Gastrocnemius medialis (tissue), 4 donors: ENCODE measurements at places on chromosomes 12 and 14. TPM values are rescaled to one million over a fixed set of nuclear protein-coding genes. Genes with fewer than 3 reads are reported as not detected.
A peak's percentile ranks its signal among the peaks of the same experiment; 100 is the strongest.

- no peaks in the 10 kb centered on the region for H3K27me3 ChIP-seq
- no peak overlapping the region for H3K27ac ChIP-seq
- H3K4me3 ChIP-seq = no peak overlapping the region
- H3K4me1 ChIP-seq = peaks cover 11% of the 10 kb centered on the region
- DNase-seq = no peak
These were observed 309.2 kb upstream of the KITLG start for GRCh38 chr12:88889326-88890110.

ERP27 gene
- total RNA-seq = 0.42 TPM

- no peak overlapping the region for H3K27ac ChIP-seq
- H3K36me3 ChIP-seq = no peaks in the 10 kb centered on the region
- H3K4me3 ChIP-seq = no peak overlapping the region
- no peak for DNase-seq
- H3K27me3 ChIP-seq = no peaks in the 10 kb centered on the region
These were observed 50.2 kb downstream of the RAB35 start for GRCh38 chr12:120066341-120066740.

GRCh38 chr12:6699259-6699988 is 1.2 kb downstream of the PIANP start:
- H3K4me1 ChIP-seq = no peaks in the 10 kb centered on the region
- no peaks in the 10 kb centered on the region for H3K36me3 ChIP-seq
- peaks cover 95% of the 10 kb centered on the region for H3K27me3 ChIP-seq
- DNase-seq = no peak
- H3K27ac ChIP-seq = no peak overlapping the region

TAS2R13 gene
- total RNA-seq = 3.8 TPM

TOGARAM1 gene
- 6.3 TPM for total RNA-seq

- H3K27me3 ChIP-seq = no peaks in the 10 kb centered on the region
- no peaks in the 10 kb centered on the region for H3K36me3 ChIP-seq
- H3K4me1 ChIP-seq = no peaks in the 10 kb centered on the region
- H3K4me3 ChIP-seq = no peak overlapping the region
- no peak overlapping the region for H3K27ac ChIP-seq
- DNase-seq = no peak
These were observed 15.6 kb downstream of the CCER1 start for GRCh38 chr12:90939382-90939781.

PYGL gene
- total RNA-seq = 6.6 TPM

- peak overlapping the region; percentile 74 for H3K27ac ChIP-seq
- DNase-seq = no peak
- no peaks in the 10 kb centered on the region for H3K36me3 ChIP-seq
- H3K4me1 ChIP-seq = peaks cover 11% of the 10 kb centered on the region
These were observed 1.2 kb upstream of the LRRK2 start for GRCh38 chr12:40223646-40224045.

USP15 gene
- total RNA-seq = 93.6 TPM

GRCh38 chr14:77339407-77339806 is 18.6 kb downstream of the GSTZ1 start:
- no peak overlapping the region for H3K27ac ChIP-seq
- H3K4me3 ChIP-seq = no peak overlapping the region
- peaks cover 7% of the 10 kb centered on the region for H3K4me1 ChIP-seq
- H3K36me3 ChIP-seq = peaks cover 8% of the 10 kb centered on the region
- no peak for DNase-seq
- no peaks in the 10 kb centered on the region for H3K27me3 ChIP-seq

- no peak overlapping the region for H3K27ac ChIP-seq
- no peak overlapping the region for H3K4me3 ChIP-seq
- H3K36me3 ChIP-seq = no peaks in the 10 kb centered on the region
- no peaks in the 10 kb centered on the region for H3K27me3 ChIP-seq
- H3K4me1 ChIP-seq = no peaks in the 10 kb centered on the region
These were observed 144.3 kb downstream of the BCL11B start for GRCh38 chr14:99127651-99128167.

DNA sequence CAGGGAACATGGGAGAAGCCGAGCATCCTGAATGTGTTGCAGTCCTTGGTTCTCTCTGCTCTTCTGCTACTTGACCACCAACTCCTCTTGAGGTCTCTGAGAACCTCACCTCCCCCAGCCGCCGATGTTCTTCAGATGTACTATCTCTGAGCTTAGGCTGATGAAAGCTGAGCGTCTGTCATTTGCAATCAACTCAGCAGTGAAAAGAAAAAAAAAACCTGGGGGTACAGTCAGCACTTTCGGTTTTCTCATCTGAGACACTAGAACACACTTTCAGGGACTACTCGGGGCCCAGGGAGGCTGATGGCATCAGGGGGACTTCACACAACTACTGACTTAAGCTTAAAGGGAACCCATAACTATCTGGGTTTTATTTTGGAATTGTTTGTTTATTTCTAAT is 9.6 kb upstream of the FLVCR2 start:
- no peak overlapping the region for H3K27ac ChIP-seq
- no peak for DNase-seq
- no peaks in the 10 kb centered on the region for H3K27me3 ChIP-seq

CDCA4 gene
- total RNA-seq = 2.2 TPM

GRCh38 chr12:3553221-3553620 is 62.2 kb downstream of the PRMT8 start:
- no peaks in the 10 kb centered on the region for H3K36me3 ChIP-seq
- H3K27me3 ChIP-seq = no peaks in the 10 kb centered on the region
- H3K27ac ChIP-seq = no peak overlapping the region
- DNase-seq = no peak

DNA sequence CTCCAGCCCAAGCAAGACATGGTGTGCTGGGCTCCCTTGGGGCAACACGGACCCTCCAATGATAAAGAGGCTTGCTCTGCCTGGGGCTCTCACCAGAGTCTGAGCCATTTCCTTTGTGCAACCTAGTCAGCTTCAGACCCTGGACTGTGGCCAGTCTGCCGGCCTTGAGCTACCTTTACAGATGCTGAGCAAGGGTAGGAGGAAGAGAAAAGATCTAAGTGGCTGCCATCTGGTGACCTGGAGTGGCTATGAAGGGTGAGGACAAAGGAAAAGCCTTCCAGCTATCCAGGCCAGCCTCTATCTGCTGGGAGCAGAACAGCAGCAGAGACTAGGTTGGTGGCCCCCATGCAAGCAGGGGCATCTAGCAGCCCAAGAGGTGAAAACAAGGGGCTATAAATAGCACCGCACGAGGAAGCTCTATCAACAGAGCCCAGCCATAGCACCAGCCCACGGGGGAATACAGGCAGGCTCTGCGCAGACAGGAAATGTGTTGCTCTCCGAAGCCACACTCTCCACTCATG is 230.1 kb downstream of the FOXN3 start:
- no peak overlapping the region for H3K4me3 ChIP-seq
- peak overlapping the region; percentile 92 for H3K27ac ChIP-seq
- H3K36me3 ChIP-seq = no peaks in the 10 kb centered on the region
- H3K4me1 ChIP-seq = peaks cover 51% of the 10 kb centered on the region
- no peaks in the 10 kb centered on the region for H3K27me3 ChIP-seq
- peak; percentile 44 for DNase-seq

DNA sequence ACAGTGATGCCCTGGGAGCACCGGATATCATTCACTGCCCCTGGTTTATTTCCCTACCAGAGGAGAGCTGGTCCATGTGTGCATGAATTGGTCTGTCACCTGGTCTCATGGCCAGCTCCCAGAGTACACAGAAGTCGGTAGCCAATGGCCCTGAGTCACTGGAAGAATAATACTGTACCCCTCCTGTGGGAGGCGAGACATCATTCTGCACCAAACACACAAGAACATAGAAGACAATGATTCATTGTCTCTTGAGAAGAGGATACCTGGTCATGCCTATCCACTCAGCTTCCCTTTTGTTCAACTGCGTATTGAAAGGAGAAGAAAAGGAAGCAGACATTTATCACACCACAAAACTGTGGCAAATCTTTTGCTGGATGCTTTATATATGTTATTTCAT is 216.2 kb downstream of the DPF3 start:
- H3K36me3 ChIP-seq = no peaks in the 10 kb centered on the region
- peak; percentile 29 for DNase-seq
- H3K27me3 ChIP-seq = no peaks in the 10 kb centered on the region
- no peak overlapping the region for H3K4me3 ChIP-seq

DNA sequence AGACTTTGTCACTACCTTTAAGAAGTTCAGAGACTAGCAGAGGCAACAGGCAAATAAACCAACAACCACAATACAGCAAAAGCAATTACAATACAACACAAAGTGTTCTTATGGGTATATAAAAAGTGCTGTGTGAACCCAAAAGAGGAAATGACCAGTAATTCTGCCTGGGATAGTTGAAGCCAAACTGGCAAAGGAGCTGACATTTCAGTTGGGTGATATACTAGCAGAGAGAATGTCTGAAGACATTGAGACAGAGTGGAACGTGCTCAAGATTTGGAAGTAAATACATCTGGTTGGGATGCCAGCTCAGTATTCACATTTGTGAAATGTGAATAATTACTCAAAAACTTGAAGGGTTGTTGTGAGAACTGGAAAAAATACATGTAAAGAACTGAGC is 80.6 kb upstream of the GTF2A1 start:
- no peak overlapping the region for H3K4me3 ChIP-seq
- H3K27ac ChIP-seq = peak overlapping the region; percentile 65
- peaks cover 49% of the 10 kb centered on the region for H3K4me1 ChIP-seq
- no peaks in the 10 kb centered on the region for H3K27me3 ChIP-seq
- no peak for DNase-seq

GRCh38 chr12:47721431-47721973 is 3.8 kb downstream of the ENDOU start:
- no peaks in the 10 kb centered on the region for H3K27me3 ChIP-seq
- H3K4me1 ChIP-seq = peaks cover 17% of the 10 kb centered on the region
- no peaks in the 10 kb centered on the region for H3K36me3 ChIP-seq
- H3K27ac ChIP-seq = no peak overlapping the region

GRCh38 chr14:55074662-55075061 is 23.2 kb downstream of the MAPK1IP1L start:
- no peak for DNase-seq
- H3K27me3 ChIP-seq = no peaks in the 10 kb centered on the region
- H3K4me1 ChIP-seq = peaks cover 13% of the 10 kb centered on the region
- no peak overlapping the region for H3K27ac ChIP-seq
- no peak overlapping the region for H3K4me3 ChIP-seq
- H3K36me3 ChIP-seq = no peaks in the 10 kb centered on the region

DNA sequence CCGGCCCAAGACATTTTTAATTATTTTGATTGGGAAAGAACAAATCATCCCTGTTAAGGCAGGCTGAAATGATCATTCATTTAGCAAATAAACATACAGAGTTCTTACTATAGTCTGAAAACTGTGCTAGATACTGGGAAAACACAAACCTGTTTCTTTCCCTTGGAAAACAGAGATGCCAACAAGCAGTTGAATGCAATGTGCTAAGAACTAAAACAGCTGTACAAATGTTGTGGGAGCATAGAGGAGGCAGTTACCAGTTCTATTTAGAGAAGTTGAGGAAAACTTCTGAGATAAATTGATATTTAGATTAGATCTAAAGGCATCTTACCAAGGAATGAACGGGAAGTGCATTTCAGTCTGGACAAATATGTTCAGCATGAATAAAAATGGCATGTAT is 3.2 kb upstream of the NECAP1 start:
- no peak overlapping the region for H3K4me3 ChIP-seq
- H3K27ac ChIP-seq = no peak overlapping the region
- H3K4me1 ChIP-seq = peaks cover 25% of the 10 kb centered on the region
- no peak for DNase-seq

- H3K27ac ChIP-seq = no peak overlapping the region
- no peaks in the 10 kb centered on the region for H3K27me3 ChIP-seq
- H3K36me3 ChIP-seq = no peaks in the 10 kb centered on the region
- DNase-seq = no peak
- H3K4me1 ChIP-seq = no peaks in the 10 kb centered on the region
- no peak overlapping the region for H3K4me3 ChIP-seq
These were observed 61.8 kb upstream of the ATP2B1 start for GRCh38 chr12:89770391-89770790.

GRCh38 chr12:84913129-84913515 is 523 bp upstream of the SLC6A15 start:
- no peaks in the 10 kb centered on the region for H3K36me3 ChIP-seq
- peaks cover 42% of the 10 kb centered on the region for H3K27me3 ChIP-seq
- H3K4me3 ChIP-seq = peak overlapping the region; percentile 46
- H3K4me1 ChIP-seq = peaks cover 12% of the 10 kb centered on the region

PCK2 gene
- 9.8 TPM for total RNA-seq

DNA sequence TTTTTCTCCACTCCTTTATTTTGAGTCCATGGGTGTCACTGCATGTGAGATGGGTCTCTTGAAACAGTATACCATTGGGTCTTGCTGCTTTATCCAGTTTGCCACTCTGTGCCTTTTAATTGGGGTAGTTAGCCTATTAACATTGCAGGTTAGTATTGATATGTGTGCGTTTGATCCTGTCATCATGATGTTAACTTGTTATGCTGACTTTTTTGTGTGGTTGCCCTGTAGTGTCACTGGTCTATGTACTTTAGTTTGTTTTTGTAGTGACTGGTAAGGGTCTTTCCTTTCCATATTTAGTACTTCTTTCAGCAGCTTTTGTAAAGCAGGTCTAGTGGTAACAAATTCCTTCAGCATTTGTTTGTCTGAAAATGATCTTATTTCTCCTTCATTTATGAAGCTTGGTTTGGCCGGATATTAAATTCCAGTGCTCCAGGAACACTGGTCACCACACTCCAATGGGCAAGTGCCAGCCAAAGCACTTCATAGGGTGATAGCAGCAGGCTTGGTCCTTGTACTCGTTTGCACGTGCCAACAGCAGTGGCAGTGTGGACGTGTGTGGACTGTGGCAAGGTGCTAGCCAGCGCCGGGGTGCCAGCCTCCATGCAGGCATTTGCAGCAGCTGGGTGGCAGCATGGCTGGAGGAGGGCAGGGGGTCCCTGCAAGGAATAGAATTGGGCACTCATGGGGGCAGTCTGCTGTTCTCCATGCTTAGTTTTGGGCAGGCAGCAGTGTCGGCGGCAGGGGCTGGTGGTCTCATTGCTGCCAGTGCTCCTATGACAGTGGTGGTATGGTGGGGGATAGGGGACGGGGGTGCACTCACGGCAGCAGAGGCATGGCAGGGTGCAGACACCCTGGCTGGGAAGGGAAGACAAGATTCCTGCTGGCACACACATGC is 53.5 kb downstream of the FRS2 start:
- no peaks in the 10 kb centered on the region for H3K27me3 ChIP-seq
- no peak overlapping the region for H3K4me3 ChIP-seq
- no peaks in the 10 kb centered on the region for H3K36me3 ChIP-seq
- no peak for DNase-seq
- H3K4me1 ChIP-seq = no peaks in the 10 kb centered on the region
- H3K27ac ChIP-seq = no peak overlapping the region

TRIP11 gene
- 22.0 TPM for total RNA-seq

SSPN gene
- 65.7 TPM for total RNA-seq

GRCh38 chr12:49693931-49694444 is 13.2 kb downstream of the FMNL3 start:
- peaks cover 40% of the 10 kb centered on the region for H3K4me1 ChIP-seq
- no peak for DNase-seq
- H3K27ac ChIP-seq = no peak overlapping the region
- no peak overlapping the region for H3K4me3 ChIP-seq
- H3K36me3 ChIP-seq = no peaks in the 10 kb centered on the region
- no peaks in the 10 kb centered on the region for H3K27me3 ChIP-seq

DNA sequence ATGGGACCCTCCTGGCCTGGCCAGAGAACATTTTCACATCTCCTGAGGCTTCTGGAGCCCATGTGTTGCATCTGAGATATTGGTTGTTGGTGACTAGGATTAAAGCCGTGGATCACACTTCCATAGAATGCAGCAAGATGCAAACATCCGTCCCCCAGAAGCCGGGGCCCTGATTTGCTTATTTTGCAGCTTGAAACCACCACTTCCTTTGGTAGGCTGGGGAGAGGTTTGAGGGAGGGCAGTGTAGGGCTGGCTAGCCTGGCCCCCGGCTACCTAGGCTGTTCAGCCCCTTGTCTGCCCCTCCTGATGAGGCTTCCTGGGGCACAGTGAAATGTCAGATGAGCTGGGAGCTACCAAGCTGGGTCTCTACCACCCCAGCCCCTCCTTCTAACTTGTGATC is 209.7 kb upstream of the PWP1 start:
- no peaks in the 10 kb centered on the region for H3K27me3 ChIP-seq
- no peak overlapping the region for H3K27ac ChIP-seq
- no peak overlapping the region for H3K4me3 ChIP-seq
- H3K4me1 ChIP-seq = no peaks in the 10 kb centered on the region
- no peaks in the 10 kb centered on the region for H3K36me3 ChIP-seq
- no peak for DNase-seq

NEMF gene
- 56.5 TPM for total RNA-seq
